ENCODE measurements at places on chromosomes 12 and 14. TPM values are rescaled to one million over a fixed set of nuclear protein-coding genes. Genes with fewer than 3 reads are reported as not detected.

DNA sequence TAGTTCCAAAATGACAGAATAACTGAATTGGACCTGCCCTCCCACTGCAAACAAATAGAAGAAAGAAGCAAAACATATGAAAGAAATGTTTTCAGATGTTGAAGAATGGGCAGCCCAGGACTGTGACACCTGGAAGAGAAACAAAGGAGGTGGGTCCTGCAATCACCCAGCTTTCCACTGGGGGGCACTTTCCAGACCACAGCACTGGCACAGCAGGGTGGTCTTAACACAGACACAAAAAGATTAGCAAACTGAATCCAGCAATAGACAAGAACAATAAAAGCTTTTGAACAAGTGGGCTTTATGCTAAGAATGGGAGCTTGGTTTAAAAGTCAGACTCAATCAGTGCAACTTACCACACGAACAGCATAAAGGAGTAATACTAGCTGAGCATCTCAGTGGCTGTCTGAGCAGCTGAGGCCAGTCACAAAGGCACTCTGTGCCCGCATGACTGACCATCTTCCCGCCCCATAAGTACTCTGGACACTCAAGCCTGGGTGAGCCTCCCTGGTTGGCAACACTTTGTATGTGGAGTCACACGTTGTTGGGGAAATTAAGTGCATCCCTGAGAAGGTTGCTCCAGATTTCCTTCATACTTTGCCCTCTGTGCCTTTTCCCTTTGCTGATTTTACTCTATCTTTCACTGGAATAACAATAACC, 27.7 kb downstream of the JKAMP start:
- no peak overlapping the region for H3K27ac ChIP-seq
- no peaks in the 10 kb centered on the region for H3K4me1 ChIP-seq
- no peak for DNase-seq

- DNase-seq = no peak
- H3K36me3 ChIP-seq = no peaks in the 10 kb centered on the region
- no peaks in the 10 kb centered on the region for H3K4me1 ChIP-seq
- peaks cover 7% of the 10 kb centered on the region for H3K27me3 ChIP-seq
- no peak overlapping the region for H3K4me3 ChIP-seq
These were observed 29.4 kb downstream of the SLC24A4 start for GRCh38 chr14:92352158-92352985.

DNA sequence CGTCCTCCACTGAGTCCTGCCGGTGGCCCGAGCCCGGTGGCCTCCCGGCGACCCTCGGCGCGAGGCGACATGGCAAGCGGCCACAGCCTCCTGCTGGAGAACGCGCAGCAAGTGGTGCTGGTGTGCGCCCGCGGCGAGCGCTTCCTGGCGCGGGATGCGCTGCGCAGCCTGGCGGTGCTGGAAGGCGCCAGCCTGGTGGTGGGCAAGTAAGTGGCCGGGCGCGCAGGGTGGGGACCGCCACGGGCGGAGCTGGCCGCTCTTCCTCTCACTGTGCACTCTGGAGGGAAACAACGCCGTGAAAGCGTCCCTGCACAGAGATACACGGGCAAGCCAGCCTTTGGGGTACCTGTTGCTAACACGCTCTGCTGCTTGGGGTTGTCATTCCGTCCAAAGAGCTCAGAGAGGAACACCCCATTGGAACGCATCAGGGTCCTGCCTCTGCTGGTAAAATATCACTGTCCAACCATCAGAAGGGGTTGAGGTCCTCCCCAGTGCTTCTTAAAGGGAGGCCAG, at the start of gene AMDHD1:
Gene AMDHD1 (plus strand): TSS at position 2 of the 513 bp plus-strand sequence. CDS start 68 bp downstream, at position 70.
- H3K4me1 ChIP-seq = peaks cover 10% of the 10 kb centered on the region
- no peaks in the 10 kb centered on the region for H3K36me3 ChIP-seq
- peak; percentile 56 for DNase-seq
- H3K4me3 ChIP-seq = peak within 1 kb of the TSS; percentile 62
- peak within 1 kb of the TSS; percentile 63 for H3K27ac ChIP-seq
- H3K27me3 ChIP-seq = peaks cover 3% of the 10 kb centered on the region

GRCh38 chr12:25005376-25005775, 56.5 kb upstream of the BCAT1 start:
- H3K27me3 ChIP-seq = no peaks in the 10 kb centered on the region
- no peak overlapping the region for H3K27ac ChIP-seq
- H3K4me1 ChIP-seq = no peaks in the 10 kb centered on the region
- DNase-seq = no peak
- no peak overlapping the region for H3K4me3 ChIP-seq

GRCh38 chr14:24613241-24613640, 3.8 kb upstream of the GZMH start:
- no peaks in the 10 kb centered on the region for H3K36me3 ChIP-seq
- H3K4me3 ChIP-seq = no peak overlapping the region
- H3K27me3 ChIP-seq = no peaks in the 10 kb centered on the region
- H3K27ac ChIP-seq = no peak overlapping the region
- H3K4me1 ChIP-seq = no peaks in the 10 kb centered on the region

DNA sequence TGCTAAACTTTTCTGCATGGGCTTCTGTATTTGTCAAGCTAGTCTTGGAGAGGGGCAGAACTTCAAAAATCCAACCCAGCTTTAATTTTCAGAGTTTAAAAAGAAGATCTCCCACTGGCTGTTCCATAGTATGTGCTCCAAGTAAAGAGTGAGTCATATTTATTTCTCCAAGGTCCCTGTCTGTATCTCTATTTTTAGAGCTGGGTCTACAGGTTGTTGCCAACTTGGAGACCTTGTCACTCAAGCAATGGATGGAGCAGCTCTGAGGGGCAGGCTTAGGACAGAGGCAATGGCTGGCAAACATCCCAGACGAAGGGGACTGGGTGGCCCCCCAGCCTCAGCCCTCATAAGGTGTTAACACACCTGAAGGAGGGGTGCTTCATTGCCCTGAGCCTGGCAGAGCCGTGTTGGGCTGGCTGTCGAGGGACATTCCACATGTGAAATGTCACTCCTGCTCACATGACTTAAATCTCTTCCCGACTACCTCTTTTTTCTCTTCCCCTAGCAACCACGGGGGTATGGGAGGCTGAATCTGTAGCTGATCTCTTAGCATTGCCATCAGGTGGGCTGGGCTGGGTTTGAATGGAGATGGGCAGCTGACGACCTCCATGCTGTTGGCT, 103.1 kb downstream of the SMOC1 start:
- H3K27ac ChIP-seq = no peak overlapping the region
- no peaks in the 10 kb centered on the region for H3K27me3 ChIP-seq
- no peak overlapping the region for H3K4me3 ChIP-seq
- H3K4me1 ChIP-seq = no peaks in the 10 kb centered on the region
- DNase-seq = no peak

DNA sequence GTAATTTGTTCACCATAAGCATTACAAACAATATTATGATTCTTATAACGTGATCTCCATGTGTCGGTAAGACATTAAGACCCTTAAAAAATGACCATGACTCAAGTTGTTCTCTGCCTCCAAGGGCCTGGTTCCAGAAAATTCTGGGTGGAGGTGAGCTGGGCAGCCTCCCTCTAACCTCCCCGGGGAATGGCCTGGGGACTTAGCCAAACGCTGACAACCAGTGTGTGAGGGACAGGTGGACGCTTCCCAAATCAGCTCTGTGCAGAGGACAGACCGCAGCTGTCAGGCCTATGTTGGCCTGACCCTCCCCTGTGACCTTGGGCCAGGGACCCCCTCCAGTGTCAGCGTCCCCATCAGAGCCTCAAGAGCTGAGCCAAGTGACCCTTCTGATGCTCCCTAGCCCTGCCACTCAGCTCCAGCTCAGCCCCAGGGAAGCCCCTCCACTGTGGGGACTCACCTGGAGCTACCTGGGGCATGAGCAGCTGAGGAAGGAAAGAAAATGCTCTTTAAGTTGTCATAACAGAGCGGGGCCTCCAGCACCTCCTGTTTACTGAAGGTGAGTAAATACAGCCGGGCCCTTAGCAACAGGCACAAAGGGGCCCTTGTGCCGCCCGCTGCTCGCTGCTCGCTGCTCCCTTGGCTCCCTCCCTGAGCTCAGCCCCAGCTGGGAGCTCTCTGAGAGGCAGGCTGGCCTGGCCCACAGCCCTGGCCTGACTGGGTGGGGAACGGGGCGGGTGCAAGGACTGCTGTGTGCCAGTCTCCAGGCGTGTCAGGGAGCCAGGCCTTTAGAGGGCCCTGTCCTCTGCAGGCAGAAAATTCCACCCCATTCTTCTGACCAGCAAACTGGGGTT, 116.6 kb downstream of the CALM1 start:
- no peaks in the 10 kb centered on the region for H3K36me3 ChIP-seq
- no peaks in the 10 kb centered on the region for H3K4me1 ChIP-seq
- no peaks in the 10 kb centered on the region for H3K27me3 ChIP-seq
- no peak for DNase-seq
- H3K4me3 ChIP-seq = no peak overlapping the region
- no peak overlapping the region for H3K27ac ChIP-seq

Gene TAS2R50
- total RNA-seq = not detected

Data from SJSA1 (cell line).